ENCODE measurements at places on chromosomes 11 and 22.

DNA sequence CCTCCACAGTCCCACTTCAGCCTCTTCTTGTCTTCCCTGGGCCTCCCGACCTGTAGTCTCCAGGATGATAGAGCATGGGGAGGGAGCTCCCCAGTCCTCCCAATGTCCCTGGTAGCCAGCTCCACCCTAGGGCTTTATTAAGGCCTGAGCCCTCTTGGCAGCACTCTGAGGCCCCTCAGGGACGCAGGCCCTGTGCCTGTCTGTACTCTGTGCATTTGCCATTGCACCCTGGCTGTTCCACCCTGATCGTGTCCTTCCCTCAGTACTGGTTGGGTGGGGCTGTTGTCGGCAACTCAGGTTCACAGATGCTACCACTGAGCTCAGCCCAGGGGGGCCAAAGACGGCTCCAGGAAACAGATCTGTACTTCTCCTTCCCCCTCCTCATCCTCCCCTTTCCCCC, 7.2 kb downstream of the SSTR3 start:
- DNase-seq: no peak

DNA sequence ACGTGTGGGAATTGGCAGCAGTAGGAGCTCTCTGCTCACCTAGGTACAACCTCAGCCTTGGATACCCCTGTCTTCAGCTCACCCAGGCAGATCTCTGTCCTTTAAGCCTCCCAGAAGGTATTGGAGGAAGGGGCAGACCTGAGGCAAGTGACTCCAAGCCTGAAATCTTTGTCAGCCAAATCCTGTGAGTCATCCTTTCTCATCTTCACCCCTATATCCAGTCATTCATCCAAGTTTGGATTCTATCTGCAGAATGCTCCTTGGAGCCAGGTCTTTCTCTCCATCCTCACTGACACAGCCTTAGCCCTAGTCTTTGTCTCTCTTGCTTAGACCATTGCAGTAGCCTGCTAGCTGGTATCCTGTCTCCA, 10.4 kb upstream of the THY1 start:
- no peak for DNase-seq

GRCh38 chr22:46620588-46621242, 529 bp downstream of the GRAMD4 start:
- no peak for DNase-seq

DNA sequence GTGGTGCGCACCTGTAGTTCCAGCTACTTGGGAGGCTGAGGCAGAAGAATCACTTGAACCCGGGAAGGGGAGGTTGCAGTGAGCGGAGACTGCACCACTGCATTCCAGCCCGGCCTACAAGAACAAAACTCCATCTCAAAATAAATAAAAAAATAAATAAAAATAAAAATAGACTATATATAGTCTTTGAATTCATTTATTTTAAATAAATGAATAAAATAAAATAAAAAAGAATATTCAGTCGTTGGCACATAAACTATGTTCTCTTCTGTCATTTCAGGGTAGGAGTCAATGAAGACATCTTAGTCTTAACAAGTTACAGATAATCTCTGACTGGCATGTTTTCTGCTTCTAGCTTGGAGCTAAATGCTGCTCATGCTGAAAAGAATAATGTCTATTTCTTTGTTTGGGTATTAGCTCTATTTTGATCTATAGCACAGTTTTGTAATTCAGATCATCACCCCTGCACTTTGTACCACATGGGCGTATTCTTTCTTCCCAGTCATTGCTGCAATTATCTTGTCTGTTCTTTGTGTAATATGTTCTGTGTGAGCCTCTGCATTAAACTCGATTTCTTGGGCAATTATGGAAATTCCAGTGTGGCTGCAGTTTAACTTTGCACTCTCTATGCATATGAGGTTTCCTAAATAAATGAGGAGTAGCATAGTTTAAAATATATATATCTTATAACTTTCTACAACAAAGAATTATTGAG, 1.4 kb upstream of the MS4A14 start:
- no peak for DNase-seq

DNA sequence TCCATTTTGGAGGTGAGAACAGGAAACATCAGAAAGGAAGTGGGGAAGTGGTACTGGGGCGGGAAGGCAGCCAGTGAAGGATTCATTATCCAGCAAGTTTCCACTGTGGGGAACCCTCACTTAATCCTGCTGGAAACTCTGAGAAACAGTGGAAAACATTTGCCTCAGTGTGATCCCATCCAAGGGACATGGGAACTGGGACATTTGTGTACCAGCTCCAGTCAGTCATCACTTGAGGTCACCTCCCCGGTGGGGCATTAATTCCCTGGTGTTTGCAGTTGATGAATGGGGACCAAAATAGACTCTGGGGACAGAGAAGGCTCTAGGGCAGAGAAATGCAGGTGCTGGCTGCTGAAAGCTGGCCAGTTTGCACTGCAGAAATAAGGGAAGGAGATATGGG, 599.9 kb downstream of the BUD13 start:
- no peak for DNase-seq

GRCh38 chr11:60169264-60169915, 13.5 kb downstream of the MS4A6A start:
- no peak for DNase-seq

DNA sequence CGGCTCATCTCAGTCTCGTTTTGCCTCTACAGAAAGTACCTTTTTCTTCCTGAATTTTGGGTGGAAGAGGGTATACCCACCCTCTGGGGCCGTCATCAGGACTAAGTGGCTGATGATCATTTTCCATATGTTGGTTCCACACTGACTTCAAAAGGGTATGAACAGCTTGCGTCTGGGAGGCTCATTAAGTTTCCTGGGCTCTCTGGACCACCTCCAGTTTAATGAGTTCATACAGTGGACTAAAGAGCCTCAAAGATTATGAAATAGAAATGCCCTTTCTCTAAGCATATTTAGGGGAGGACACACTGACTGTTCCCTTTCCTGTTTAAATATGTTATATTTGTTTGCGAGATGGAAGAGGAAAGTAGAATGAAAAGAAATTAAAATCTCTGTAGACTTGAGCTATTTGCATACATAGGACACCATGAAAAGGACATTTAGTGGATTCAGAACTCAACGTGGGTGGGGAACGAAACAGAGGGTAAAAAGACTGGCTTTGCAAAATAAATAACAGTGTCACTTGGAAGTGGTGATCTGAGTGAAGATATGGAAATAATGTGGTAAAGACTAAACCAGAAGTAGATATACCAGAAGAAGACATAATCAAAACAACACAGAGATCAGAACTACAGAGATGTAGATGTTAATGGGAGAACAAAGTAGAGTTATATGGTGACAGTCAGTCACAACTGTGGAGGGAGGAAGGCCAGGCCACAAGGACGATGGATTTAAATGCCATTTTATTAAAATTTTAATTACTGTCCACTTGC, 18.7 kb downstream of the LDLRAD3 start:
- DNase-seq: no peak

DNA sequence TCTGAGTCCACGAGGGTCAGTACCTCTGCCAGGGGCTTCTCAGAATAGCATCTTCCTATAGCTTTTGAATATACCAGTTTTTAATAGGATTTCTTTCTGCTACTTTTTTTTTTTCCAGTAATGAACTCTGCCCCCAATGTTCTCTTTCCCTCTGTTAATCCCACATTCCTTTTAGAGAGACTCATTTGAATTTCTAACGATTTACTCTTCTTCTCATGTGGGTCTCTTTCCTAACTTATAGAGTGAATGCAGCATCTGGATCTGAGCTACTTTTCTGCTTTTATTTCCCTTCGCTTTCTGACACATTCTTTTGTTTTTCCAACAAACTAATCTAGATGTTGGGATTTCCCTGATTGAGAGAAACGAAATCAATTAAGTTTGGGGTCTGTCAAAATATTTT, 71.4 kb downstream of the INSC start:
- no peak for DNase-seq

DNA sequence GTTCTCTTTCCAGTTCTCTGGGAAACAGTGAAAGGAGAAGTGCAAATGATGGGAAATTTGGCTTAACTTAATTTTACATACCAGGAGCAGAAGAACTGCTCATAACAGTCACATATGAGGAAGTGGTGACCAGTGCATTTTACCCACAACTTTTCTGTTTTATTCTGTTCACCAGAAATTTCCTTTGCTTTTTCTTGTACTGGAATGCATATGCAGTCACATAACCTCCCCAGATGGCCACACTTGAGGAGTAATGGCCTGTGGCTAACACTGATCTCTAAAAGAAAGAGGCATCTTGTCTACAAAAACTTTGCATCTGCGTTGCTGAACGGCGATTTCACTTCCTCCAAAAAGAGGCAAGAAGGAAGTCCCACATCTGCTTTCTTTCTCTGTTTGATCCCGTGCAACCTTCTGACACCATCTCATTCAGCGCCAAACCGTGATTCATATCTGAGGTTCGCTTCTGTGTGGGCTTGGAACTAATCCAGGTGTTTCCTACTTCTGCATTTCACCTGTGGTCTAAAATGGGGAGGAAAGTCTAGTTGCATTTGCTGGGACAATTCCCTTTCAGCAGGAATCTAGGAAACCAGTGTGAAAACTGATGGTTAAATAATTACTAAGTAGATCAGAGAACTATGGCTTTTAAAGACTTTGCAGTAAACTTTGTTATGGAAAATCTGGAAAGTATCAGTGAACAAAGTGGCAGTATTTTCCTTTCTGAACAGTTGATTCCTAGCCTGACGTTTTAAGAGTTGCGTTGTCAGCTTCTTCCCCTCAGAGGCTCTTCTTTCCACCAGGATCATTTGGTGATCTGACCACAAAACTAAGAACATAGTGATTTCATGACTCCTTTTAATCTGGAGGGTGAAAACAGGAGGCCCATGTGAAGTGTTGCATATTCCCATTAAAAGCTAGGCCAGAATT, 4.2 kb upstream of the MPEG1 start:
- no peak for DNase-seq

Measured in activated CD4-positive, alpha-beta T cell treated with anti-CD3 and anti-CD28 coated beads for 24 hours (primary cell).